Ovary (tissue), 10 donors: ENCODE measurements at places on chromosomes 5 and 9.

DNA sequence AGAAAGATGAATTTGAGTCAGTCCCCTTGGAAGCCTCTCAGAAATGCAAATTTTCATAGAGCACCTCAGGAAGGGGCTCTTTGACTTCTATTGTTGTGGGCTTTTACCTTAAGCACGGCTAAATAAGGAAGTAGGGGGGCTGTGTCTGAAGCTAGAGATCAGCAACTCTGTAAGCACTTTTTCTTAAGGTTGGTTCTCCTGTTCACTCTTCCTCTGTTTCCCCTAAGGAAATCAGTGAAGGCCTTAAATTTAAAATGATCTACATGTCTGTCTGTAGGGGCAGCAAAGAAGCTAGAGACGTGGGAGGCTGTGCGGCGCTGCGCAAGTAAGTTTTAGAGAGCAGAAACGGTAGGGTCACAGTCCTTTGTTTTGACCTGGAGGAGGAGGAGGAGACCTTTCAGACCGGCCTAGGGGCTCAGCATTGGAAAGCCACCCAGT lies 1.2 kb upstream of the CDC14B start:
- H3K27ac ChIP-seq: no peak overlapping the region
- DNase-seq: no peak
- no peaks in the 10 kb centered on the region for H3K4me1 ChIP-seq
- H3K4me3 ChIP-seq: no peak overlapping the region
- H3K36me3 ChIP-seq: no peaks in the 10 kb centered on the region

GRCh38 chr9:38088006-38088925 lies 19.2 kb upstream of the SHB start:
- H3K27ac ChIP-seq: no peak overlapping the region
- no peaks in the 10 kb centered on the region for H3K4me1 ChIP-seq
- DNase-seq: peak; percentile 81
- no peaks in the 10 kb centered on the region for H3K27me3 ChIP-seq
- no peaks in the 10 kb centered on the region for H3K36me3 ChIP-seq

- H3K4me3 ChIP-seq: no peak overlapping the region
- H3K36me3 ChIP-seq: no peaks in the 10 kb centered on the region
- H3K27ac ChIP-seq: no peak overlapping the region
- no peak for DNase-seq
- no peaks in the 10 kb centered on the region for H3K27me3 ChIP-seq
- peaks cover 4% of the 10 kb centered on the region for H3K4me1 ChIP-seq
Observed at GRCh38 chr5:33828626-33829308, 63.0 kb downstream of the ADAMTS12 start.

DNA sequence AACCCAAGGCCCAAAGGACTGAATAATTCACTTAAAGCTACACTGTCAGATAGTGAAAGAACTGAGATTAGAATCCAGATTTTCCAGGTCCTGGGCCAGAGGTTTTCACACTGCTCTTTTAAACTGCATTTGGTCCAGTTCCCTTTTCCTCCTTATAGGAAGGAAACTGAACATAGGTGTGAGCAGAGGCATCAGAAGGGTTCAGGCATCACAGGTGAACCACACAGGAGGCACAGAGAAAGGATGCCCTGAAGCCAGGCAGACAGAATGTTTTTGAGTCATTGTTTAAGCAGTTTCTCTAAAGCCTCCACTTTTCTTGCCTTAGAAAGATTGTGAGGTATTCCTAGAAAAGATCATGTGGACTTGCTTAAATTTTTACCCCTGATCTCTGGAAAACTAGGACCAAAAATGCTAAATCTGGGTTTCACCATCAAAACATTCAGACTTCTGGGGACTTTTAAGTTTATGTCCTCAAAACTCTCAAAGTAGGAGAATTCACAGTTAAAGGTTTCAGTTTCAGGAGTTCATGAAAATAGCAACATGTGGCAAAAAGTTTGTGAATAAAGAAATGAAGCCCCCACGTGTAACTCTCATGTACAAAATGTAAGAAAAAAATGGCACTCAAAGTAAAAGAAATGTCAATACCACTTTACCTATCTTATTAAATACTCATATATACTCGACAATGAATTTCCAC lies 386.1 kb downstream of the NTRK2 start:
- H3K36me3 ChIP-seq: no peaks in the 10 kb centered on the region
- no peak for DNase-seq
- H3K27ac ChIP-seq: no peak overlapping the region
- H3K4me1 ChIP-seq: no peaks in the 10 kb centered on the region
- no peaks in the 10 kb centered on the region for H3K27me3 ChIP-seq

- no peaks in the 10 kb centered on the region for H3K27me3 ChIP-seq
- no peak overlapping the region for H3K27ac ChIP-seq
- no peak overlapping the region for H3K4me3 ChIP-seq
- no peaks in the 10 kb centered on the region for H3K4me1 ChIP-seq
Observed at GRCh38 chr9:86262492-86262891, 3.0 kb upstream of the C9orf153 start.

GRCh38 chr9:126875756-126876510 lies 15.5 kb downstream of the ZBTB34 start:
- H3K4me1 ChIP-seq: peaks cover 1% of the 10 kb centered on the region
- H3K4me3 ChIP-seq: no peak overlapping the region
- no peaks in the 10 kb centered on the region for H3K36me3 ChIP-seq
- no peak for DNase-seq
- H3K27ac ChIP-seq: no peak overlapping the region
- no peaks in the 10 kb centered on the region for H3K27me3 ChIP-seq
